Liver (tissue), 10 donors: ENCODE measurements at places on chromosomes 5 and 9. TPM values are rescaled to one million over a fixed set of nuclear protein-coding genes. Genes with fewer than 3 reads are reported as not detected.

The MINAR2 gene
- polyA plus RNA-seq: not detected

DNA sequence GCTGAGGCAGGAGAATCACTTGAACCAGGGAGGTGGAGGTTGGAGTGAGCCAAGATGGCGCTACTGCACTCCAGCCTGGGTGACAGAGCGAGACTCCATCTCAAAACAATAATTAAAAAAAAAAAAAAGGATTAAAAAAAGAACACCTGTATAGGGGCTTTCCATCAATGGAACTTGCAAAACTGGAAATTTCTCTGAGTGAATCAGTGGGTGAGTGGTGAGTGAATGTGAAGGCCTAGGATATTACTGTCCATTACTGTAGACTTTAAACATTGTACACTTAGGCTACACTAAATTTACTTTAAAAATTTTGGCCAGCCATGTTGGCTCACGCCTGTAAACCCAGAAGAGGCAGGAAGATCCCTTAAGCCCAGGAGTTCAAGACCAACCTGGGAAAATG lies 5.7 kb upstream of the RARS1 start:
- DNase-seq: no peak

DNA sequence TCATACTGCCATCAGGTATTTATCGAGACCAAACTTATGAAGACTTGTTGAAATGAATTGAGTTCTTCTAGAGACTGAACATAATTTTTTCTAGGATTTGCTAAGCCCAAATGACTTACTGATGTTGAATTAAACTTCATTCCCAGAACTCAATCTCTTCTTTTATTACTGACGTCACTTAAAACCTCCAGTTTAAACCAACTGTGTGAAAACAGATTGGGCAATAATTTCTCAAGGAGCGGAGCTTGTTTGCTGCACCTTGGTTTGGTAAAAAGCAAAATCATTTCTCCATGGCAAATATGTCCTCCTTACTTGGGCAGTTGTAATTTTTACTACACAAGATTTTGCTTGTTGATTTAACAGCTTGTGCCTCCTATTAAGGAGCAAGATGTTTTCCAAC lies 37.4 kb downstream of the CFAP90 start:
- DNase-seq: no peak

The HARS2 gene
- polyA plus RNA-seq: 10.7 TPM

GRCh38 chr9:32701321-32702022 lies 66.0 kb upstream of the TAF1L start:
- DNase-seq: no peak
